Effector CD4-positive, alpha-beta T cell (primary cell): ENCODE measurements at places on chromosomes 7 and 10.

- DNase-seq, result no peak
Measured at GRCh38 chr10:1563028-1563427, 174.3 kb downstream of the ADARB2 start.

GRCh38 chr10:130398090-130398994, 262.2 kb downstream of the GLRX3 start:
- DNase-seq, result no peak

DNA sequence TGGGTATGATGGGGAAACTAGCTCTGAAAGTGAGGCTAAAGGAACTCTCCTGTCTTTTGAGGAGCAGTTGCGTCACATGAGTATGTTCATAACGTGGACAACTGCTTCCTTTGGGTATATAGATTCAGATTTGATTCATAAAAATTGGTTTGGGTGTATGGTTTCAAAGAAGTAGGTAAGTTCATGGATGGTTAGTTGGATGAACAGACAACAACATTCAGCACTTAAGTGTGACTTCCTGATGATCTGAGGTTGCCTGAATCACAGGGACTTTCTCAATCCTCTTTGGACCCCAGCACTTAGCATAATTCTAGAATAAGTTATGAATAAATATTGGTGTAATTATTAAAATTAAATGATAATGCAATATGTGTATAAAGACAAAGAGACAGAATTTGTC, 43.4 kb downstream of the MACC1 start:
- no peak for DNase-seq

GRCh38 chr7:268991-269390, 21.0 kb upstream of the FOXL3 start:
- DNase-seq, result no peak

DNA sequence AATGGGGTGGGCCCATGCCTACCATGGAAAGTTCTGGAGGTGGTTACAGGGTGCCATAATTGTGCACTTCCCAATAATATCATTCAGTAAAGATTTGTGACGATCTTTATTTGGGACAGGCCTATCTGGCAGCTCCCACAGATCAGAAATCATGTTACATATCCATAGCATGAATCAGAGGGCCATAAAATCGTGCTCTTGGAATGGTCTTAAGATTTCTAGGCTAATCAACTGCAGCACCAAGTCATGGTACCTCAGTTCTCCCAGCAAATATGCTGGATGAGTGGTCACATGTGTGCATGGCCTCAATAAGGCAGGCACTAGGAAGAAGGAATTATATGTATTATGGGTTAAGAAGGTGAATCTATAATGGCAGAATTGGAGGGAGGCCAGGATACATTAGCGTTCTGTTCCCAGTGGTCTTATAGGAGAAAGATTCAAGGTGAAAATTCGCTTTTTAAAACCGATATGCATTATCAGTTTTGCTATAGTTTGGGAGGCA, 134.7 kb downstream of the NRP1 start:
- DNase-seq, result no peak

DNA sequence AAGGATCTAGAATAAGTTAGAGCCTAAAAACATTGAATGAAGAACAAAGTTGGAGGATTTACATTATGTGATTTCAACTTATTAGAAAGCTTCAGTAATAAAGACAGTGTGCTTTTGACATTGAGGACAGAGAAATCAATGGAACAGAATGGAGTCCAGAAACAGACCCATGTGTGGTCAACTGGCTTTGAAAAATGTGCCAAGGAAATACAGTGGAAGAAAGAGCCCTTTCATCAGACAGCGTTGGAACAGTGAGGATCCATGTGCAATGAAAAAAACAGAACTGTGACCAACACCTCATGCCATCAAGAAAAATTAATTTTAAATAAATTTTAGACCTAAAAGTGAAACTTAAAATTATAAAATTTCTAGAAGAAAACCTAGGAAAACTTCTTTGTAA, 50.6 kb upstream of the LRRC18 start:
- DNase-seq, result no peak

GRCh38 chr7:76346097-76346496, 12.7 kb downstream of the YWHAG start:
- DNase-seq, result no peak

GRCh38 chr10:129848696-129849451, 115.2 kb downstream of the EBF3 start:
- no peak for DNase-seq

DNA sequence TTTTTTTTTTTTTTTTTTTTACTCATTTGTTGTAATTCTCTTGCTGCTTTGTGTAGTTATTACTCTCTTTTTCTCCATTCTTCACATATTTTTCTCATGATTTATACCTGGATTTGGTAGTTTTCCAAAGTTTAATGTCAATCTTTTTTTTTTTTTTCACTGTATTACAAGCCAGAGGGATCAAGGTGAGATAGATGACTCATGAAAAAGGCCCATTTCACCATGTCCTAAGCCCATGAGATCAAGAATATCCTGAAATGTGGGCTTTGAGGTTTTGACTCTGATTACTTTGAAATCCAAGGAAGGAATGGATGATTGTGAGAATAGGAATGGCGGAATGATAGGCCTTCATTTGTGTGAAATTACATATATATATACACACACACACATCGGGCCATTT, 31.1 kb downstream of the TAX1BP1 start:
- no peak for DNase-seq

DNA sequence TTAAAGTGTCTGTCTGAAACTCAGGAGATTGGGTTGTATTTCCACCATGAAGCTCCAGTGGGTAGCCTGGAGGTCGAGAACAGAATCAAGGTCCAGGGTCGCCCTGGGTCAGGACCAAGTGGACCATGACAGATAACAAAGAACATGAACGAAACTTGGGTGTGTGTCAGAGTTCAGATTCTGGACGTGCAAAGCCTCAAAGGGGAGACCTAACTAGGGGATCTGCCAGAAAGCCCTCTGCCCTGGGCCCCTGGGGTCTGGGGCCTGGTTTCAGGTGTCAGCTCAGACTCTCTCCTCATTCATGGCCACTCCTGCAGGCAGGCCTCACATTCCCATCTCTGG, 1.6 kb downstream of the RASSF4 start:
- no peak for DNase-seq

DNA sequence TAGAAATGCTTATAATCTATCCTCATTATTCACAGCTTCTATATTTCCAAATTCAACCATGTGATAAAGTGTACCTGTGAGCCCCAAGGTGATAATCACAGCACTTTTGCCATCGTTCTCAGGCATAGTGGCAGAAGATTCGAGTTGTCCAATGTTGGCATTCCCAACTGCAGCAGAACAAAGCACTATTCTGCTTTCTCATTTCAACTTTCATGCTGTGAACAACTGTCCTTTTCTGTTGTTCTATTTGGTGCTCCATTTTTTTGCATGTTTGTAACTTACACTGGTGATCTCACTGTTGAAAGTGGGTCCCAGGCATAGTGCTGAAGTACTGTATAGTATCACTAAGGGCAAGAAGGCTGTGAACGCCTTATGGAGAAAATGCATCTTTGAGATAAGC, 438.2 kb downstream of the PAXIP1 start:
- no peak for DNase-seq

DNA sequence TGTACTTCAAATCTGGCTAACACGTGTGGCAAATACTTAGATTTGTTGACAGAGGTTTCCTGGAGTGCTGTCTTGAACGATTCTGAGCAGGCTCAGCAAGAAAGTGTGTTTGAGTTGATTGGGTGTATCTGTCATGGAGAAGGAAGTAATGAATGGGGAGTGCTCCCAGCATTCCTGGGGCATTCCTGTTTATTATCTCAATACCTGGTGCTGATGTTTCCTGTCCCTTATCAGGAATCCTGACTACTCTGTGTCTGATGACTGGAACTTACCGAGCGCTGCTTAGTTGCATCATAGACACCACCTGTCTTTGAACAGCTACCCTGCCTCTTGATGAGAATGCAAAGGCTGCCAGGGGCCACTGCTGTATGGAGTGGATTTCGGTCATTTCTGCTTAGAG, 41.0 kb upstream of the TMEM248 start:
- DNase-seq, result no peak

- DNase-seq, result no peak
Measured at GRCh38 chr10:10872035-10872673, 145.5 kb upstream of the CELF2 start.
